ENCODE measurements at places on chromosomes 4 and X. TPM values are rescaled to one million over a fixed set of nuclear protein-coding genes. Genes with fewer than 3 reads are reported as not detected.

- no peak for DNase-seq
Observed at GRCh38 chr4:74319470-74319869, 11.2 kb downstream of the EPGN start.

- no peak for DNase-seq
Observed at GRCh38 chr4:153018684-153019083, 82.6 kb downstream of the FHDC1 start.

DNA sequence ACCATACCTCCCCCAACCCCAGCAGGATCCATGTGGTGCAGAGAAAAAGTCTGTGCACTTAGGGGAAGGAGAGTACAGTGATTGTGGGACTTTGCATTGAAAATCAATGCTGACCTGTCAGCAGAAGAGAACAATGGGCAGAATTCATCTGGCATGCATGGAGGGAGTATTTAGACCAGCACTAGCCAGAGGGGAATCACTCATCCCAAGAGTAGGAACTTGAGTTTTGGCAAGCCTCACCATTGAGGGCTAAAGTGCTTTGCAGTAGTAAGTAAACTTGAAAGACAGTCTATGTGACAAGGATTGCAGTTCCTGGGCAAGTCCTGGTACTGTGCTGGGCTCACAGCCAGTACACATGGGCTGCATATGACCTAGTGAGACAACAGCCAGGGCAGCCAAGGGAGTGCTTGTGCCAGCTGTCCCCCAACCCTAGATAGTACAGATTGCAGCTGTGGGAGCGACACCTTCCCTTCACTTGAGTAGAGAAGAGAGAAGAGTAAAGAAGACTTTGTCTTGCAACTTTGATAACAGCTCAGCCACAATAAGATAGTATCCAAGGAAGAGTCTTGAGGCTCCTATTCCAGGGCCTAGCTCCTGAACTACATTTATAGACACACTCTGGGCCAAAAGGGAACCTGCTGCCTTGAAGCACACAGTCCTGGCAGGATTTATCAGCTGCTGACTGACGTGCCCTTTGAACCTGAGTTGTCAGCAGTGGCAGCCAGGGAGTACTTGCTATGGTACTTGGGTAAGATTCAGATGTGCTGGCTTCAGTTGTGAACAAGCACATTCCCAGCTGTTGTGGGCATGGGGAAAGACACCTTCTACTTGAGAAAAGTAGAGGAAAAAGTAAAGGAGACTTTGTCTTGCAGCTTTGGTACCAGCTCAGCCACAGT, 48.7 kb downstream of the HDX start:
- no peak for DNase-seq

The ARHGEF38 gene
- 0.83 TPM for total RNA-seq

The ARHGAP36 gene
- total RNA-seq: not detected

DNA sequence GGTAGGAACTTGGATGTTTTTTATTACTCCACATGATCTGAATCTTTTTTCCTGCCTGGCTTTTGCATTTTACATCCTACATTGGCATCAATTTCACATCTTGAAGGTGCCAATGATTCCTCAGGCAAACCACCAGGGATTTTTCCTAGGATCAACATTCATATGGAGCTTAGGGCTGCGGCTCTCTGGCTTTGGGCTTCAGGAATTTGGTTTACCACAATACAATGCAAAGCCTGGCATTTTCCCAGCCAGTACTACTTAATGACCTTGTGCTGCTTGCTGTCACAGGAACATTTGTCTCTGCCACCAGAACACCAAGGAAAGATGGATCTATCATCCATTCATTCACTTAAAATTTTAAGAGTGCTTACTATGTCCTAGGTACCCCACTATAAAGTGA, 180.7 kb downstream of the PDGFC start:
- DNase-seq: no peak

GRCh38 chr4:74618659-74619058, 173.7 kb downstream of the AREG start:
- DNase-seq: no peak

The PFKFB1 gene
- total RNA-seq: 0.52 TPM

The MOB1B gene
- total RNA-seq: 13.3 TPM

- DNase-seq: peak; percentile 85
Observed at GRCh38 chr4:140296335-140297220, 76.9 kb upstream of the SCOC start.

GRCh38 chr4:98203332-98204235, 57.6 kb upstream of the RAP1GDS1 start:
- no peak for DNase-seq

The MAGED4B gene
- total RNA-seq: not detected

DNA sequence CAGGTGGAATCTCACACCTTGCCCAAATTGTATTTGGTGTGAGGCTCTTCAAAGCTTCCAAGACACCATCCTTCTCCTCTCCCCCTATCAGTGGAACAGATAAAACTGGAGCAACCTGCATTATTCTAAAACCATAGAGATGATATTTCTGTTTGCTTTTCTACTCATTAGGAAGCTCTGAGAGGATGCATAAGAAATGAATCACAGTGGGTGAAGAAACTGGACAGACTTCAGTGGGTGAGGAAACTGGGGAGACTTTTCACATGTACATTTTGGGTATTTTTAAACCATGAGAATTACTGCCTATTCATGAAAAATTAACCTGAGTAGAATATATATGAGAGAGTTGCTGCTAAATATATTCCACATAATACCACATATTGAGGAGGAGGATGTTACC, 16.4 kb downstream of the HAND2 start:
- no peak for DNase-seq

The STPG2 gene
- 0.21 TPM for total RNA-seq

DNA sequence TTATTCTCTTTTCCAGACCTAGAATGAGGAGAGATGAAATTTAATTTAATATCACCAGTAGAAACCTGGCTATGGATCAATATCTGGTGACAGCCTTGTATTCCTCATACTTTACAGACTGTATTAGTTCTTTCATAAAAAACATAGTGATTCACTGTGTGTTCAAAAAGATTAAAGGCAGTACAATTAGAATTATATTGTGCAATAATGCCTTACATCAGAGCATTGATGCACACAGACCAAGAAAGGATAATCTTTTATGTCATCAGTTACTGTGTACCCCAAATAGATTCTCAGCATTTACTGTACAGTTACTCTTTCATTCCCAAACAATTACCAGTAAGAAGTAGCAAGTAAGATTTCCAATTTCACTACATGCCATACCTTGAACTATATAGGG, 260.5 kb upstream of the ANXA10 start:
- DNase-seq: no peak

The PCDH7 gene
- 41.3 TPM for total RNA-seq

- no peak for DNase-seq
Observed at GRCh38 chr4:175297965-175298565, 379.9 kb downstream of the ADAM29 start.

DNA sequence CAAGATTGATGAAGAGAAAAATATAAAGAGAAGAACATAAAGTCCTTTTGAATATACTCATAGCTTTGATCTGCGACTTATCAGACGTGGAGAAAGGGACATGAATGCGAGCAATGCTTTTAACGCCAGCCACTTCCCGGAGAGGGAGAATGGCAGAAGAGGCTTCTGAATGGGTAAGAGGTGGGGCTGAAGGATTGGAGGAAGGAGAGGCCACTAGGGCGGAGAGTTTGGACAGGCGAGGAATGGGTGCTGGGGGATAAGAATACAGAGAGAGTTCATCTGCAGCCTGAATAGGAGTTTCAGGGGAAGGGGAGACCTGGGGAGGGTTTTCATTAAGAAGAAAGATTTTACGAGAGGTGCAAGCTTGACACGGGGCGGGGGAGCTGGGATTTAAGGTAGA, 2534.9 kb downstream of the PCDH7 start:
- DNase-seq: no peak

The SH3TC1 gene
- 15.9 TPM for total RNA-seq

DNA sequence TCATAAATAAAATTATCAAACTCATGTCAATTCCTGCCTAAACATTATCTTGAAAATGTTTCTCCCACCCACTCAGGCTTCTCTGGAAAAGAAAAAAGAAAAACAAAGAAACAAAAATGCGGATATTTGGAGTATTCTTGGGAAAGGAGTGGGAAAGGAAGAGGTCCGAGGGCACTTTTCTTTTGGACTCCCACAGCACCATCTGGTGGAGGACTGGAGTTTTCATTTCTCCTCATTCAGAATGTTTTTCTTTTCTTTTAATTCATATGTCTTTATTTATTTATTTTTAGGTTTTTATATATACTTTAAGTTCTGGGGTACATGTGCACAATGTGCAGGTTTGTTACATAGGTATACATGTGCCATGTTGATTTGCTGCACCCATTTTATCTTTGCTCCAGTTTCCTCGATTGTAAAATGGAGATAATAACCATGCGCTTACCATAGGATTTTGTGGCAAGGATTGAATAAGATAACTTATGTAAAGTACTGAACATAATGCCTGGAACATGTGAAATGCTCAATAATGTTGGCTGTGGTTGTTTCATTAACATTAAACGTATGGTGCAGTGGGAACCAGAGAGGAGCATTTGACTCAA, 8.0 kb upstream of the KCNE5 start:
- DNase-seq: no peak

GRCh38 chr4:110163327-110164069, 34.9 kb downstream of the ELOVL6 start:
- no peak for DNase-seq

All from lower leg skin (tissue), 4 donors.